ENCODE measurements at places on chromosomes 2 and 18.

DNA sequence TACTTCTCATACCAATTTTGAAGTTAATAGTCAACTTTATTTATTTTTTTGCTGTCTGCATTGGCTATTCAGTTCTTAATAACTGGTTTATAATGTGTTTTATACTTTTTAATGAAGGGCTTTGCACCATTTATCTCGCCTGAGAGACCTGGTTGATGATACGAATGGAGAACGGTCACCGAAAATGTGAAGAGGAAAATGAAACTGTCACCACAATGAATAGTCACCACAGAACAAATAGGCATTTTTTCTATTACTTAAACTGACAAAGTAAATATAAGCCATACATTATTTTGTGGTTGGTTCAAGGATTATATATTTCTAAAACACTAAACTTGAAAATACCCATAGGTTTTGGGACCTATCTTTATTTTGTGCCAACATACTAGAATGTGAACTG lies 20.4 kb downstream of the C18orf54 start:
- no peak for DNase-seq

DNA sequence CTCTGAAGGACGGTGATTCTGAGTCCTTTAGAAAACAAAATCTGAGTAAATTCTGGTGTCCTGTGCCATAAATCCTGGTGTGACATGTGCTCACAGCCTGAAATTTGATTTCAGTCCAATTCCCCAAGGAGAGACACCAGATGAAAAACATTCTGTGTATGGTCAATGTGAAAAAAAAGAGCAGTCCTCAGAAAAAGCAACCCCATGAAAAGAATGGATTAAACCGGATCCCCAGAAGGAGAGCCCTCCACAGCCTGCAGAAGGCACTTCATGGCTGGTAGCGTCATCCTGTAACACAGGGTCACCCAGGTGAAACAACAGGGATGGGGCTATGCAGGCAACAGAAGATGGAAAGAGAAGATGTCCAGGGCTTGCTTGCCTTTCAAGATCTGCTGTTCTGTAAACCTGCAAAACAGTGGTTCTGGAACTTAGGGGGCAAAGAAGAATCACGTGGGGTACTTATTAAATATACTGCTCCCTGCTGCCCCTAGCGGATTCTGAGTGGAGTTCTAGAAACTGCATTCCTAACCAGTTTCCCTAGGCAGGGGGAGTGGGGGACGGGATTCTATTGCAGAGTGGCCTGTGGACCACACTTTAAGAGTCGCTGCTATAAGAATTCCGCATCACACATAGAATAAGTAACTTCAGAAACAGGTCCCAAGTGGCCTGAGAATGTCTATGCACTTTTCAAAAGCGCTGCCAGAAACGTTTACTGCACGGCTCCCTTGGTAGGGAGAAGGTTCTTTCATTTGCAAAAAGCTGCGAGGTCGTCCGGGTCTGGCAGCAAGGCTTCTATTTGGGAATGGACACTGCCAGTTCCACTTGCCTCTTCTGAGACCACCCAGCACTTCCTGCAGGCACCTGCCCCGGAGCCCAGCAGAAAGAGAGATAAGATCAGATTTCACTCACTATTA lies 118.9 kb upstream of the ARL5A start:
- DNase-seq, result no peak

- DNase-seq, result no peak
These were observed 127.0 kb downstream of the CELF4 start for GRCh38 chr18:37438417-37439180.

DNA sequence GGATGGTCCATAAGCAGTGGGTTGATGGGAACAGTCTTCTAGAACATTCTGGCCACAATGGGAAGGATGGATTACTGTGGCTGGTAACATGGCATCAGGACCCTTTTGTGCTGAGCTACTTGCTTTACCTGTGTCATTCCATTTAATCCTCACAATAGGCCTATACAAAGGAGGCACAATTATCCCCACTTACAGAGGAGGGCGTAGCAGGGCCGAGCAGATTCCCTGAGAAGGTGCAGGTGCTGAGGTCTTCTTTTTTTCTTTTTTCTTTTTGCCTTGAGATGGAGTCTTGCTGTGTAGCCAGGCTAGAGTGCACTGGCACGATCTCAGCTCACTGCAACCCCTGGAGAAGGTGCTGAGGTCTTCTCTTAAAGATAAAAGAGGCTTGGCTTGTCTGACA lies 6.7 kb upstream of the LRRC30 start:
- no peak for DNase-seq

DNA sequence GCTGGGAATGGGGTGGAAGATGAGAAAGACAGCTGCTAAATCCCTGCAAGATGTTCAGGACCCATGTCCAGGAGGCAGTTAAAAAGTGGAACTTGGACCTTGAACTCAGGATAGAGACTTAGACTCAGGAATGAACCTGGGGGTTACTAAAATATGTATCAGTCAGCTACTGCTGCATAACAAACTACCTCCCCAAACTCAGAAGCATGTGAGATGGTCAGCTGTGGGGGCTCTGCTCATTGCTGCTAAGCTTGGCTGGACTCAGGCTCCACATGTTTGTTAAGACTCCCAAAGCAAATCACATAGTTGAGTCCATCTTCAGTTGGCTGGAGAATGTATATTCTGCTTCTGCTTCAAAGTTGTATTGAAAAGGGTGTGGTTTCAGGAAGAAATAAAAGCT lies 61.4 kb upstream of the COPS8 start:
- DNase-seq, result no peak

GRCh38 chr2:43075811-43076585 lies 150.4 kb downstream of the ZFP36L2 start:
- no peak for DNase-seq

DNA sequence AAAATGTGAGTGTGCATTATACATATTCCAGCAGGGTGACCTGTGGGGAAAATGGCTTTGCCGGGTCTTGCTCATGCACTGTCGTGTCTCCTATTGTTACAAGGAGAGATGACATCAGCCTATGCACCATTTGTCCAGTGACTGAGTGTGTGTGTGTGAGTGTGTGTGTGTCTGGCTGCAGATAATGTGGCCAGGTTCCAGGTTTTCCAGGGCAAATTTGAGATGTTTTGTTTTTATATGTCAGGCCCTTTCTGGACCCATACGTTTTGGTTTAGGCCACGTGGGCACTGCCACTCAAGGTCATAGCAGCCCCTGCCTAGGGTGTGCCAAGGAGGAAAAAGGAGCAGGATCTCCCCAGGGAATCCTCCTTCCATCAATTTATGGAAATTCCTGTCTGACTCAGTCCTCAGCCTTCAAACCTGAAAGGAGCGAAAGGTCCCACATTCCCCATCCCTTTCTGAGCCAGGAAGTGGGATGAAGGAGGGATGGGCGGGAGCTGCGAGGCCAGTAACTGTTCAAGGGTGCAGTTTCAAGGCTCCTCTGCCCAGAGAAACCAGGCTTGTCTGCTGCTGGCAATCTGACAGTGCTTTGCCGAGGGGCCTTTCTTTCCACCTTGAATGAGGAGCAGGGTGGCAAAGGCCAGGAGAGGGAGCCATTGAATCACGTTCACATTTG lies 93.0 kb upstream of the SMAD2 start:
- no peak for DNase-seq

GRCh38 chr2:69375494-69376353 lies 11.3 kb downstream of the GFPT1 start:
- DNase-seq, result peak; percentile 11

GRCh38 chr2:72126186-72127100 lies 21.2 kb downstream of the CYP26B1 start:
- no peak for DNase-seq

DNA sequence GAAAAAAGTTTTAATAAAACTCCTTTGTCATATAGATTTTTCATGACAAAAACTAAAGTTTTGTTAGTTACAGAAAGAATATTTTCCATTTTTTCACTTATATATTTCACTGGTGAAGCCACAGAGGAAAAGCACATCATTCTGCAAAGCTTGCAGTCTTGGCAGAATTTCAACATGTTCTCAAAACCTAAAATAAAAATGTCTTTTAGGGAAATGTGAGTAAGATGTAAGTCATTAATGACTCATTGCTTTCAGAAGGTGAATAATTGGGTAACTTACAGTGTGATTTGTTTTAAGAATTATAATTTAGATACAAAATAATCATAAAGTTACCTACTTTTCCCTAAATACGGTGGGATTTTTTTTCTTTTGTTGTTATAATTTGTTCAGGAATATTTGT lies 43.4 kb upstream of the TNFRSF11A start:
- DNase-seq, result no peak

DNA sequence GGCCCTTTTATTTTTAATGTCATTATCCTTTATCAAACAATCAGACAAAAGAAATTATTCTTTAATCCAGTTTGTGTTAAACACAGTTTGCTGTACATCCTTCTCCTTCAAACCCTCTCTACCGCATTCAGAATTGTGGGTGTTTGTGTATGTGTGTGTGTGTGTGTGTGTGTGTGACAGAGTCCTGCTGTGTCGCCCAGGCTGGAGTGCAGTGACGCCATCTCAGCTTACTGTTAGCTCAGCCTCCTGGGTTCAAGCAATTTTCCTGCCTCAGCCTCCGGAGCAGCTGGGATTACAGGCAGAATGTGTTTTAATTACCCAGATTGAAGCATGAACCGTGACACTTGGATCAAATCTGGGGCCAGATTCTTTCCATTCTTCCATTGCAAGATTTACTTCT lies 723.7 kb downstream of the DCDC2C start:
- DNase-seq, result no peak

DNA sequence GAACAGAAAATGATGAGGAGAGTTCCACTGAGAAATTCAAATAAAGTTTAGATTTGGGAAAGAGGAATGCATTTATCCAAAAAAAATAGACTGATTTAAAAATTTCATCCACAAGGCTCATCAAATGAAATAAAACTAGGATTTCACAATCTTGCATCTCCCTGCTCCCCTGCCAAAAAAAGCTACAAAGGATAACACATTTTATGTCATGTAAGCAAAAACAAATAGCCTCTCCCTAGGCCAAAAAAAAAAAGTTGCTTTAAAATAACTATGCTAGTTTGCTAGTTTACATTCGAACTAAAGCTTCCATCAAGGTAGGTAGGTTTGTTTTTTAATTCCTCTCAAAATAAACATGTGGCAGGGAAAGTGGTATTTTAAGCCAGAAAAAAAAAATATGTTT lies 465.5 kb upstream of the ID2 start:
- no peak for DNase-seq

DNA sequence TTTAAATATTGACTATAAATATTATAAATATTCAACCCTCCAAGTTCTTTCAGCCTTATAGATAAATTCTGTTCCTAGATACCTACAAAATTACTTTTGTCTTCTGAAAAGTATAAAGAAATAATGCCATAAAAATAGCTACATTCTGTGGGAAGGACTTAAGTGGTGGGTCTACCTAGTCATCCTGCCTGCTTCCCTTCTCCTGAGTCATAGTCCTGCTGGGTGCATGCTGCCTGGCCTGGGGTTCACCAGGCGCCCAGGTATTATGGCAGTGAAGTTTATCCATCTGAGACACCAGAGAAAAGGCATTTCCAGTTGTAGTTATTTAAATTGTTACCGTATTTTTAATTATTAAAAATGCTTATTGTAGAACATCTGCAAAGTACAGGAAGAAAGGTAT lies 167.5 kb downstream of the SLC39A10 start:
- DNase-seq, result no peak

- no peak for DNase-seq
These were observed 1313.2 kb upstream of the NRXN1 start for GRCh38 chr2:52345082-52345481.

DNA sequence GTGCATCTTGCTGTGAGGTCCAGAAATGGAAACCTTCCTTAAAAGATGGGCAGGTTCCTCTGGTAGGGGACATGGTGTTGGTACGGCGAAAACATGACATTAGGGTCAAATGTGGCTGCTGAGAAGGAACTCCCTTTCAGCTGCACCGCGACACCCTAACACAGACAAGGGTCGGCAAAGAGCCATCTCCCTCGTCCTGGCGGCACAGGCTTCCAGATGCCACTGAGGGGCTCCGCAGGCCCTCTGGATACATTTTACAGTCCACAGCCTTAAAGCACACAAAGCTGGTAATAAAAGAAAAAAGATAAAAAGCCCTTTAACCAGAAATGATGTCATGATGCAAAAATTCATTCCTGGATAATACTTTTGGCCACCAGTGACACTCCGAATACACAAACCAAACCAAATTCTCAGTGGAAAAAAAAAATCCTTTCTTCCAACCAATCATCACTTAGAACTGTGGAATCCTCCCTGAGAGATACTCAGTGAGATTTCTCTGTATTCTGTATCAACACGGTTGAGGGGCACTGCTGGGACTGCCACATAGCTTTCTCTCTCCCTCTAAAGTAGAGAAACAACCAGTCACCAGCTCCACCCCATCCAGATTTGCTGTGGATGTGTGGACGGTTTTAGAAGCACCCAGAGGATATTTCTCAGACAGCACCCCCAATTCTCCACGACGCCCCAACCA lies 174.8 kb downstream of the HDAC4 start:
- DNase-seq, result no peak

GRCh38 chr18:7512348-7512747 lies 54.8 kb upstream of the PTPRM start:
- no peak for DNase-seq

DNA sequence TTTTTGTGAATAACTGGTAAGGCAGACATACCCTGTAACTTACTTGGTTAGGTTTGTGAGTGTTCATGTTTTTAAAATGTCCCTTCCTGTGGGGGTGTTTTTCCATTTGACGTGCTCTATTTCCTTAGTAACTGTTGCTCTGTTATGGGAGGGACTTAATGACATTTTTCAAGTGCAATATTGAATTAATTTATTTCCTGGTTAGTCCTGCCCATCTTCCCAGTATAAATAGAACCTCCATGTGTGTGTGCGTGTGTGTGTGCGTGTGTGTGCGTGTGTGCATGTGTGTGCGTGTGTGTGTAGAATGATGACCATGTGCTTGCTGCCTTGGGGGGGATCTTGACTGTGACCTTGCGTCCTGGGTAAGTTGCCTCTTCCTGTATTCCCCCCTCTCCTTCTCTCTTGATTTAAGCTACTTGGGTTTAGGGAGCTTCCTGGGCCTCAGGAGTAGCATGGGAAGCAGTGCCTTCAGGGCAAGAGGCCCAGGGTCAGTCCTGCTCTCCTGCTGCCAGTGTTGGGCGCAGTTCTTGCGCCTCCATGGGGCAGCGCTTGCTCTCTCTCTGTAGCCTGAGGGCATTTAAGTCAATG lies 163.9 kb downstream of the LDLRAD4 start:
- peak; percentile 81 for DNase-seq

- no peak for DNase-seq
These were observed 244.5 kb downstream of the TCF4 start for GRCh38 chr18:55343396-55344073.

DNA sequence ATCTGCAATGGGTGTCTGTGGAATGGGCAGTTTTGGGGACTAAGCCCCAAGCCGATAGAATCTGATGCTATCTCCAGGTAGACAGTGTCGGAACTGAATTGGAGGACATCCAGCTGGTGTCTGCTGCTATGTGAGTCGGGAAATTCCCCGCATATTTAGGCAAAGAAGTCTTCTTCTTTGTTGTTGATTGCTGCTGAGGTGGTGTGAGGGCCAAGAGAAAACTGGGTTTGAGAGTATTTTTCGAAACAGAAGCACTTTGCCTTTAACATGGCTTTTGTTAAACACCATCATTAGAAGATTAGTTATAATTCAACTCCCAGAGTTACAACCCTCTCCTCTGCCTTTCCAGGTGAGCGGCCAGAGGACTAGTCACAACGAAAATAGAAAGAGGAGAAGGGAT lies 49.4 kb upstream of the ACTR3 start:
- DNase-seq, result no peak
